Natural killer cell treated with Interleukin-12 subunit alpha and Interleukin-12 subunit beta and Interleukin-15 and Interleukin-18, amount 100 ng/mL, for 72 hours (primary cell): ENCODE measurements at places on chromosomes 1 and 21.
A peak's percentile ranks its signal among the peaks of the same experiment; 100 is the strongest.

GRCh38 chr1:44072204-44072603 is 40.9 kb upstream of the SLC6A9 start:
- no peak for DNase-seq

DNA sequence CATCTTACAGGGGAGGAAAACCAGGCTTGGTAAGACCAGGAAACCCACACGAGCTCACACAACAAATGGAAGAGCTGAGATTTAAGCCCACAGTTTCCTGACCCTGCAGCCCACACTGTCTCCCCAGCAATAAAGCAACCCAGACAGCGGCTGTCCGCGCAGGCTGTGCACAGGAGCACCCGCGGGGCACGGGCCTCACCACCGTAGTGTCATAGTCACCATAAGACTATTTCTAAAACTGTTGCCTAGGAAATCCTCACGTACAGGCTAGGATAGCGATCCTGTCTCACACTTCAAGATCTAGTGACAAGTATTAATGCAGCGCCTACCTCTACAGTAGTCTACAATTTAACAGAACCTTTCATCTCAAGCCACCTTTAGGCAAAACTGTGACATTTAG is 54.0 kb upstream of the SYT6 start:
- no peak for DNase-seq

DNA sequence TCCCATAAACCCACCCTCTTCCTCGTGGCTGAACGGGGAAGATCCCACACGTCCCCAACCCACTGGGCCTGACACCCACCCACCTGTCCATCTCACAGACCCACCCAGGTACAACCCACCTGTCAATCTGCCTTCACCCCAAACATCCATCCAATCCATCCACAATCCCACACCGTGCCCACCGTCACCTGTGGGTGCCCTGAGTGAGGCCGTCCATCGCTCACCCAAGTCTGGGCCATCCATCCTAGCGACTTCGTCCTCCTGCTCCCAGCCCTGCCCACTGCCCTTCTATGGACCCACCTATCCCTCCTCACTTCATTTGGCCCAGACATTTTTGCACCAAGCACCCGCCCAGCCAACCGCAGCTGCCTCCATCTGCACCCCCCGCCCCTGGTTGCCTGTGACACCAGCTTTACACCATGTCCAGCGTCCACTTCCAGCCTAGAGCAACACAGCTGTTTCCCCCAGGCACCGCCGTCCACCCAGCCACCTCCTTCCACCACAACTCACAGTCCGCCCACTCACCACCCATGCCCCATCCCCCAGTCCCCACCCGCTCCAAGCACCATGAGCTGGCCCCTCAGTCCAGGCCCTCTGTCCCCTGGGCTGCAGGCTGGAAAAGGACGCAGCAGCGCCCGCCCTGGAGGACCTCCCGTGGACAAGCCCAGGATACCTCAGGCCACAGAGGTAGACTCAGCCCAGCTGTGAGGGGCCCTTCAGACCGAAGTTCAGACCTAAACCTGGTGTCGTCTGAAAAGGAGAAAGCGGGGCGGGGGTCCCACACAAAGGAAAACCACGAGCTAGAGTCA is 7.7 kb downstream of the TTLL10 start:
- peak; percentile 56 for DNase-seq

GRCh38 chr1:11908095-11908675 is 18.0 kb downstream of the KIAA2013 start:
- DNase-seq: peak; percentile 94

DNA sequence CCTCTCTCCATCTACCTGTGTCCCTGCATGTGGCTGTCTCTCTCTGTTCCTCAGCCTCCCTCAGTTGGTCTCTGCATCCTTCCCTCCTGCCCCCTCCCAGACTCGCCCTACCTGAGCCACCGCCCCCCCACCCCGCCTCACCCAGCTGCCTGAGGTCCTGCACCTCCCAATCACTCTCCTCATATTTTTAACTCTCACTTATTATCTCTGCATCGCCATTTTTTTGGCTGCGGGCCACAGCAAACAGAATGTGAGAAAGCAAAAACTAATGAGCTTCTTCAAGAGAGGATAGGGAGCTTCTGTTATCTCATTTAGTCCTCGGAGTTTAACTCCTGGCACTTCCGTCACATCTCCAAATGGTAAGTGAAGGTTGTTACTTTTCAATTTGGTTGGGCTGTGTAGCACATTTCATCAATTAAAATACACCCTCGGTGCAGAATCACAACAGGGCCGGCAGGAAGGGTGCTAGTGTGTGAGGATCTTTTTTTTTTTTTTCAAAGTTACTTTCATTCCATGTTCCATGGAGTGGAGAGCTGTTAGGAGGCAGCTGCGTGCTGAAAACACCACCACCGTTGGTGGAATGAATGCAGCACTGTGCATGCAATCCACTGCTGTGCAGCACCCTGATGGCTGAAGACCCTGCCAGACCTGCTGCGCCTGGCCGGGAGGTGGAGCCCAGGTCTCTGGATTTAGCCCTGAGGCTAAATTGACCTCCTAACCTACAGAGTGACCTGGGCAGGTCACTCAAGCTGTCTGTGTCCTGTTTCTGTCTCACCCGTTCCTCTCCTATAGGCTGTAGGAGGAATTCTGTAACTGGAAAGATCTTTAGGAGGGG is 157.2 kb upstream of the NFIA start:
- DNase-seq: no peak

DNA sequence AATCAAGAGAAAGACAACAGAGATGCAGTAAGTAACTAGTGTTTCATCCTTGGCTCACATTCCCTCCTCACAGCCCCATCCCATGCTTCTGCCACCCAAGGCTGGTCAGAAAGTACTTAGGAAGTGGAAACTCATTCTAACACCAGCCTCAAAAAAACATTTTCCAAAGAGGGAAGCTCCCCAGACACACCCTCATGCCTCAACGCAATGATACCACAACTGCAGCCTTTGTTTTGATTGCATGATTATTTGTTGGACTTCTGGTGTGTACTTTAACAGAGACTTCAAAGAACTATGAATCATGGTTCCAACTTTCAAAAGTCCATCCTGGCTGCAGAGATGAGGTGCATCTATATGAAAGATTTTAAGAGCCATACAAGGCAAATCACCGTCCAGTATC is 45.2 kb upstream of the KCNA3 start:
- no peak for DNase-seq

GRCh38 chr1:108199201-108199691 is 897 bp downstream of the SLC25A24 start:
- DNase-seq: no peak

GRCh38 chr1:210726621-210727020 is 397.9 kb downstream of the HHAT start:
- no peak for DNase-seq

GRCh38 chr21:31509194-31510017 is 150.1 kb upstream of the SOD1 start:
- peak; percentile 65 for DNase-seq

- no peak for DNase-seq
Measured at GRCh38 chr1:14614341-14614740, 15.9 kb downstream of the KAZN start.

- peak; percentile 6 for DNase-seq
Measured at GRCh38 chr1:157166590-157166989, 28.4 kb upstream of the ETV3 start.

- no peak for DNase-seq
Measured at GRCh38 chr1:65558215-65558614, 137.7 kb downstream of the LEPR start.

- DNase-seq: peak; percentile 81
Measured at GRCh38 chr21:31098576-31099005, 60.3 kb upstream of the KRTAP19-8 start.

DNA sequence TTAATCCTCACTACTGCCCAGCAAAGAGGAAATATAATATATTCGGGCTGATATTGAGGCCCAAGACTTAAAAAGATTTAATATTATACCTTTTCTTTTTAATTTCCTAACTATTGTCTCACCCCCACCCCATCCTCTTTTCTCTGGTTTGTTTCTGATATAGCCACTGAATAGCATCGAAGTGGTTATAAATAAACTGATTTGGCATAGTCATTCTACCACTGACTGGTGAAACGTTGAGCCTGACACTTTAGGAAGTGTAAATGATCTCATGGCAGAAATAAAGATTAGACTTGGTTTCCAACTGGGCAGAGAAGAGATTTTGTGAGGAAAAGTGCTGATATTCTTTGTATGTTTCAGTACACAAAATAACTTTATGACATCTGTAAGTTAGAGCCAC is 39.3 kb downstream of the DTL start:
- DNase-seq: no peak

- DNase-seq: no peak
Measured at GRCh38 chr1:181608386-181608785, 125.1 kb downstream of the CACNA1E start.

DNA sequence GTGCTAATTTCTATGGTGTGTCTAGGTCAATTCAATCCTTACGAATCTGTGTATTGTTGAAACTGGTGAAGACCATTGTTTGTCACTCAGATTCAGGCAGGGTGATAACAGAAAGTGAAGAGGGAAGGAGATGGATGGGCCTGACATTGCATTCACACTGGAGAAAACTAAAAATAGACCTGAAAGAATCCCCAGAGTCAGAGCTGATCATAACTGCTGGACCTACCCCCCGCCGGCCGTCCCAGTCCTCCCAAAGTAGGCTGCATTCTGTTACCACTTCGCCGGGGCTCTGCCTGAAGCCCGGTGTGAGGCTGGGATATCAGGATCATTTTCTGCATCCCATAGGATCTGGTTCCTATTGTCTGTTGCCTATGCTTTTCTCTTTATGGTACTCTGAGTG is 121.1 kb downstream of the NUF2 start:
- no peak for DNase-seq

GRCh38 chr1:18885311-18886002 is 16.9 kb downstream of the ALDH4A1 start:
- no peak for DNase-seq

GRCh38 chr1:67784545-67785186 is 48.6 kb downstream of the GNG12 start:
- no peak for DNase-seq

DNA sequence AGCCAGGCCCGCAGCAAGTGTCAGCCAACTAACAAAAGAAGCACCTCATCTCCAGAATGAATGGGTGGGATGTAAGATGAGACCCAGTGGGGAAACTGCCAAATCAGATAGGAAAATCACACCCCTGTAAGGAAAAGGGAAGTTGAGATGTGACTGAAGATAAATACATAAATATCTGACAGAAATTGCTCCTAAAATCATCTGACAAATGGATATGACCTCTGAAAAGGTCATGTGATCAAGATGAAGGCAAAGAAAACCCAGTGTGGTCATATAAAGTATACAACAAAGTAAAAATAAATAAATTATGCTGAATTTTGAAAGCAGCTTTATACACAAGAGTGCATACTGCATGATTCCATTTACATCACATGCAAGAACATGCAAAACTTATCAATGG is 12.7 kb downstream of the SIPA1L2 start:
- no peak for DNase-seq

DNA sequence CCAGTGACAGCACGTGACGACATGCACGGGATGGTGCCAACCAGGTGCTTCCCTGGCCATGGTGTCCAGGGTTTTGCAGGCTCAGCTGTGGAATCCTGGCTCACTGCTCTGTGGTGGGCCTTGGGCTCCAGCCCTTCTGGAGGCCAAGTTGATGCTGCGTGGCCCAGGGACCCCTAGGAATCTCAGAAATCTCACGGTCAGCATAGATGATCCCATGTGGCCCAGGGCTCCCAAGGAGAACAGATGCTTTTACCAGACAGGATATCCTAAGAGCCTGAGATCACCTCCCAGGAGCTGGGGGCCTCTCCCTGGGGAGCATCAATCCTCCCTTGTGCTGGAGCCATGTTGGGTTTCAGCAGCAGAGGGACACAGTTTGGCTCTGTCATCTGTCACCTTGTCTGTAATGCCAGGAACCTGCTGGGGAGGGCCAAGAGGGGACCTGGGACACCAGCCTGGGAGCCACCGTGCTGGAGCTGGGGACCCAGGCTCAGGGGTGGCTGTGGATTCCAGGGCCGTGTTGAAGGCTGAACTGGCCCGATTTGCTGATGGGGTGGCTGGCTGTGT is 63.9 kb downstream of the TRIM11 start:
- DNase-seq: peak; percentile 51

DNA sequence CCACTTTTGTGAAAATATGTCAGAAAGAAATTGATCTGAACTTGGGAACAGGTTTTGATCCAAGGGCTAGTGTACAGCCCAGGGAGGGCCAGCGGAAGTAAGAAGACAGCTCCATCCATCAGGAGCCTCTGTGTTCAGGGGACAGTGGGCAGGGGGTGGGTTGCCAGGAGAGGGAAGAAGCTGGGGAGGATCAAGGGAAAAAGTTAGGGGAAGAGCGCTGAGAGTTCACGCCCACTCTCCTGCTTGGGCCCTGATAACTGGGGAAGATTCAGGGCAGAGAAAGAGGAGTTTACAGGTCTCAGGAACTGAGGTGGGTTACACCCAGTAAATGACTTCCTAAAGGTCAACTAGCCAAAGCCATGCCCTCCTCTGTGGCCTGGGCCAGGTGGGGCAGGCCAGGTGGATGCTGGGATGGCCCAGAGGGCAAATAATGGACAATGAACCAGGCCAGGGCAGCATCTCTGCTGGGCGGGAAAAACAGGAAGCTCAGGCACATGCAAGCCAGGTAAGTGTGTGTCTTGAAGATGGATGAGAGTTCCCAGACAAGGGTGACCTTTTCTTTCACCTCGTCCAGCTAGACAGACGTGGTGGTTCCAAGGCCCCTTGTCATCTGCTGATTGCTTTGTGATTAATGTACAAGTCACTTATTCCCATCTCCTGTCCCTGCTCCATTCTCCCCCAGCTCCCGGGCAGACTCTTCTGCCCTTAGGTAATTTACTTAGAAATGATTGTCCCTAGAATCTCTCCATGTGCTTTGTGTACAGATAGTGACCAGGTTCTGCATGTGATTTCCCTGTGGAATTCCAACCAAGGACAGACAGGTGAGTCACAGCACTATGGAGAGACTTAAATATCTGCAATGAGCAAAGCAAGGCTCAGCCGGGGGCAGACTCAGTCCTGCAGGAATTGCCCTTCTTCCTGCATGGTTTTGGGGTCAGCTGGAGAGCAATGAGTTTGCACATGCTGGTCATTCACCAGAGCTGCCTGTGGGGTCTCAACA is 57.0 kb downstream of the MDM4 start:
- no peak for DNase-seq

GRCh38 chr1:43238085-43238484 is 31.7 kb upstream of the TMEM125 start:
- DNase-seq: no peak

DNA sequence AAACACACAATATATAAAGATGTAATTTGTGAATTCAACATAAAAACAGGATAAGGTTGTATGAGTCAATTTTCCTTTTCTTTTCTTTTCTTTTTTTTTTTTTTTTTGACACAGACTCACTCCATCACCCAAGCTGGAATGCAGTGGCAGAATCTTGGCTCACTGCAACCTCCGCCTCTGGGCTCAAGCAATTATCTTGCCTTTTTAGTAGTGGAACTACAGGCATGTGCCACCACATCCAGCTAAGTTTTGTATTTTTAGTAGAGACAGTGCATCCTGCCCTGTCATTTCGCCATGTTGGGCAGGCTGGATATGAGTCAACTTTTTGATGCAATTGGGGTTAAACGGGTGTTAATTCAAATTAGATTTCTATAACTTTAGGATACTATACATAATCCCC is 10.3 kb upstream of the SPRR2B start:
- DNase-seq: no peak

- no peak for DNase-seq
Measured at GRCh38 chr1:229117664-229118300, 153.1 kb upstream of the RAB4A start.
